Dermis microvascular lymphatic vessel endothelial cell (primary cell): ENCODE measurements at places on chromosomes 5 and 9. TPM values are rescaled to one million over a fixed set of nuclear protein-coding genes. Genes with fewer than 3 reads are reported as not detected.

The CD72 gene
- total RNA-seq = 0.13 TPM in 1 of 2 replicates, not detected in the other

The IL7R gene
- 0.25 and 0.51 TPM in 2 replicates for total RNA-seq

The CATSPER3 gene
- total RNA-seq = under 0.01 and 0.13 TPM in 2 replicates

The NDUFS6 gene
- total RNA-seq = 28.9 and 36.8 TPM in 2 replicates

The TRAF1 gene
- 0.51 and 1.2 TPM in 2 replicates for total RNA-seq

- no peak for DNase-seq
Observed at GRCh38 chr5:6632324-6632887, 438 bp downstream of the NSUN2 start.

GRCh38 chr9:107404161-107404560 is 85.4 kb downstream of the KLF4 start:
- no peak for DNase-seq

DNA sequence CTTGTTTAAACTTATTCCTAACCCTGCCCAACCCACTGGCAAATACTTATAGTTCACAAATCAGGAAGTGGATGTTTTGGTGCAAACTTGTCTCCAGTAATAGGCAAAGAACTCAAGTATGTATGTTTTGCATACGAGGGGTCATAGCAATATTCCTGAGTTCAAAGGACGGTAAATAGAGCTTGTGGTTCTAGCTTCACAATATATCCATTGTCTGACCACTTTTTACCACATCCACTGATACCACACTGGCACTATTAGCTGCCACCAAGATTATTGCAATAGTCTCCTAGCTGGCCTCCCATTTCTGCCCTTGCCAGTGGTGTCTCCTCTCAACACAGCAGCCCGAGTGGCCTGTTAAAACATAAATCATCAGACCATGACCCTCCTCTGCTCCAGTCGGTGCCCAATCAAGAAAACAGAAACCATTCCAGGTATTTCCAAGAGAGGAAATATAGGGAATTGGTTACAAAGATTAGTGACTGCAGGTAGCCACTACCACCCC is 17.0 kb downstream of the GRXCR2 start:
- DNase-seq = peak; percentile 29

- no peak for DNase-seq
Observed at GRCh38 chr5:108579236-108579635, 168.5 kb upstream of the FER start.

- DNase-seq = no peak
Observed at GRCh38 chr9:31597977-31598376, 786.5 kb upstream of the ACO1 start.

- DNase-seq = peak; percentile 89
Observed at GRCh38 chr5:131996210-131997025, 15.0 kb downstream of the ACSL6 start.

DNA sequence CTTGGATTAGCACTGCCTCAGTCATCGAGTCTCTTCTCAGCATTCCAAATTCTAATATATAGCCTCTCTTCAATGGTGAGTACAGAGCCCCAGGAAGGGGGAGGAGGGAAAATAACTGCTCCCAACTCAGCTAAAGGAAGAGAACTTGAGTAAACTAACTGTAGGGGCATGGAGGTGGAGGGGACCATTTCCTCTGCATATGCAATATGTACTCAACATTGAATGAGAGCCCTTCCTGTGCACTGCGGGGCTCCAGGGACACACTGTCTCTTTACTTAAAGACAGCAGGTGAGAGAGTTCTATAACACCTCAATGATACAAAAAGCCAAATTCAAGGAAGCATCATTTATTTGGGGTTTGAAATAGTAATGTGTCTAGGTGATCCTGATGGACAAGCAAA is 75.1 kb downstream of the GNAQ start:
- no peak for DNase-seq

DNA sequence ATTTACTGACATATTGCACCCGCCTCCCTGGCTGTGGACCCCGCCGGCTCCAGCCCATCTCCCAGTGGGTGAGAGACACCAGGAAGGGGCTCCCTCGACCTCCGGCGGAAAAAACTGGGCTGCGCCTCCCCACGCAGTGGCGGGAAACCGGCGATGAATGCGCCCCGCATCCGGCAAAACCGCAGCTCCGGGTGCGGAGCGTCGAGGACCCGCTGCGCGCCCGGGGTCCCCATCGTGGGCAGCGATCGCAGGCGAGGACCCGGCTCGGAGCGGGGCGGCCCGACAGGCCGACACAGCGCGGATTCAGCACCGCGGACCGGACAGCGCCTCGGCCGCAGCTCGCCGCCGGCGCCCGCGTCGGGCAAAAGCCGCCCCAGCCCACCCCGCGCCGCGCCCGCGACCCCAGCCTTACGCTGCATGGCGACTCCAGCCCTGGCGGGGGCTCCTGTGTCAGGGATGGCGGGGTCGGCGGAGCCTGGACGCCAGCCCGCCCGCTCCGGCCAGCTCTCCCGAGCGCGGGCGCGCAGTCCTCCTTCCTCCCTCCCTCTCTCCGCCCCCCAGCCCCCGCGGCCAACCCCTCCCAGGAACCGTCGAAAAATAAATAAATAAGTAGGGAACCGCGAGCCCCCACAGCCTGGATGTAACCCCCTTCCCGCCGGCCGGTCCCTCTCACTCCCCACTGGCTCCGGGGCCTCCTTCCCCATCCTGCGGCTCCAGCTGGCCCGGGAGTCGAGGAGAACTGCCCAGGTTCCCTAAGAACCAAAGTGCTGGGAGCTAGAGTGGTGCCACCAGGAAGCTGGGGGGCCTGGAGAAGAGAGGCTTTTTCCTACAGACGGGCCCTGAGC is 3.1 kb downstream of the LHX3 start:
- DNase-seq = no peak

GRCh38 chr9:79695531-79696175 is 123.9 kb downstream of the TLE4 start:
- no peak for DNase-seq

DNA sequence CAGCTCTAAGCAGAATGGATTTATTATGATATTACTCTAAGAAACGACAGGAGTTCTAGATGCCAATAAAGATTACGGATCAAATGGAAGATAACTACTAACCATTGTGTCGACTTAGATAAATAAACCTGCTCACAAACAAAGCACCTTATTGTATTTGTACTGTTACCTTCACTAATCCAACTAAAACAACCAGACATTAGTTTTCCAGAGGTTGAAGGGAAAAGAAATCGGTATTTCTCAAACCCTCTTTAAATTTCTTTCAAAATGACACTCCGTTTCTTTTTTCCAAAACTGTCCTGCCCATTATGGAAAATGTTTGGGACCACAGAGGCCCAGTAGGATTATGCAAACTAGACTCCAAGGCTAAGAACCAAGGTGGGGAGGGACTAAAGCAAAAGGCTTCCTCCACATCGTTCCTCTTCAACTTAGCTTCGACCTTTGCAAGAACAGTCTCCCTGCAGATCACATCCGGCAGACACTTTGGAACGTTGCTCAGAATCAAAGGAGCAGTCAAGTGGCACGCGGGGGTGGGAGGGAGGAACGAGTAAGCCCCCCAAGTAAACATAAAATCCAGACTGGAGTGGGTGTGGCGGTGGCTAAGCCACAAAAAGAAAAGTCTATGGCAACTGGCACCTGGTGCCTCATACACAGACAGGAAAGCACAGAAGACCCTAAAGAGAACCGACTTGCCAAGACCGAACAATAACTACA is 2.7 kb downstream of the MLLT3 start:
- DNase-seq = no peak

DNA sequence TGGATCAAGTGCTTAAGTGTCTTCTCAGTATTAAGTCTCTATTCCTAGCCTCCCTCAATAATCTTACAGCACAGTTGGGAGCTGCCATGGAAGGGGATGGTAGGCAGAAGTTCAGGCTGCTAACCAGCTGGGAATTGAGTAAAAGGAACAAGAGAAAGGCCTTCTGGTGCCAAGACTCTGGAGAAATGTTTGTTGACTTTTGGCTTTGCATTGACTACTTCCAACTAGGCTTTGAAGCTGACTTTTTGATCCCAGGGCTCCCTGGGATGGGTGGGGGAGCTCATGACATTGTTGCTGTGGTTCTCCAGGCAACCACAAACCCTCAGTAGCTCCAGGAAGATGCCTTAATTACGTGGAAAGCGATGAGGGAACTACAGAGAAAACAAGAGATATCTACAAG is 85.2 kb upstream of the HTR4 start:
- DNase-seq = no peak

DNA sequence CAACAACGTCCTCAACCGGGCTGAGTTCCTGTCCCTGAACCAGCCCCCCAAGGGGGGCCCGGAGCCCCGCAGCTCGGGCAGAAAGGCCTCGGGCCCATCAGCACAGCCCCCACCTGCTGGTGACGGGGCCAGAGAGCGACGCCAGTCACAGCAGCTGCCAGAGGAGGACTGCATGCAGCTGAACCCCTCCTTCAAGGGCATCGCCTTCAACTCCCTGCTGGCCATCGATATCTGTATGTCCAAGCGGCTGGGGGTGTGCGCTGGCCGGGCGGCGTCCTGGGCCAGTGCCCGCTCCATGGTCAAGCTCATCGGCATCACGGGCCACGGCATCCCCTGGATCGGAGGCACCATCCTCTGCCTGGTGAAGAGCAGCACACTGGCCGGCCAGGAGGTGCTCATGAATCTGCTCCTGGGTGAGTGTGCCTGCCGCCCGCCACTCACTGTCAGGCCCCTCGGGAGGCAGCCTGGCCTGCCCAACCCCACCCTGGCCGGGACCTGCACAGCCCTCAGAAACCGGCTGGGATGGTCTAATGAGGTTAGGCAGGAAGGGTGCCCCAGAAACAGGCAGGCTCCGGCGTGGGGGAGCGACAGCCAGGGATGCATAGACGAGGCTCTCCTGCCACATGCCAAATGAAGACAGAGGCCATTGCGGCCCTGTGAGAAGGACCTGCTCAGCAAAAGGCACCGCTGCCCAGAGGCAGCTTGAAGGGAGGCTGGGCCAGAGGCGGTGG is 678 bp downstream of the PLPP7 start:
- no peak for DNase-seq

DNA sequence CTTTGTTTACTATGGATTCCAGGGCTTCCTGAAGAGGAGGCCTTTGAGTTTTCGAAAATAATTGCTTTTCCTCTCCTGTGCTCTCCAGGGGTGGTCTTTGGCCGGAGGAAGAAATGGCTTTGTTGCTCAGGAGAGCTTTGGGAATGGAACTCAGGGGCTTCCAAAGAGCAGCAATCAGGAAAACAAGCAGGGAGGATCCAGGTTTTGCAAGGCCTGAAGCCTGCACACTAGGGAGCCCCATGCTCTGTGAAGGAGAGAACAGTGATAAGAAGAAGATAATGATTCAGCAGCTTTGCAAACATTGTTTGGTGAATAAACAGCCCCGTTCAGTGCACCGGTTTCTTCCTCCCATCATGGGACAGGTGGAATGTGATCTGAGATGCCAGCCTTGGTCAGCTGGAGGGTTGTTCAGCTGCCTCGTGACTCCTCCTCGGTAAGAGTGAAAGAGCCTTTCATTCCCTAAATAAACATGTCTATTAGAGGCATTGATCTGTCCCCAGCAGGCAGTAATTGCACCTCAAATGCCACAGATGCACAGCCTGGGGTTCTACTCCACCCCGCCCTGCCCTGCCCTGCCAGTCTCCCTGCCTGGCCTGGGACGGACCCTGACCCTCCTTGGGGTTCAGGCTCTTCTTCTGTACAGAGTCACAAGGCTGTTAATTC is 11.5 kb upstream of the ALDH1B1 start:
- no peak for DNase-seq

DNA sequence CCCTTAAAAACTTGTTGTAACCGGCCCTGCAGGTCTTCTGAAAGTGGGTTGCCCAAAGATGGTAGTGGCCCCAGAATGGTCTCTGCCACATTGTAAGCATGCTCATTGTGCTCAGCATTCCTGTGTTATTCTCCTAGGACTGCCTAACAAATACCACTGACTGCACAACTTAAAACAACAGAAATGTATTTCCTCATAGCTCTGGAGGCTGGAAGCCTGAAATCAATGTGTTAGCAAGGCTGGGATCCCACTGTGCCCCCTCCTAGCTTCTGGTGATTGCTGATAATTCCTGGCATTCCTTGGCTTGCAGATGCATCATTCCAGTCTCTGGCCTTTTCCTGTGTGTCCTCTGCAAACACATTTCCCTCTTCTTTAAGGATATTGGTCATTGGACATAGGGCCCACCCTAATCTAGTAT is 3.4 kb upstream of the GCNT4 start:
- DNase-seq = no peak

DNA sequence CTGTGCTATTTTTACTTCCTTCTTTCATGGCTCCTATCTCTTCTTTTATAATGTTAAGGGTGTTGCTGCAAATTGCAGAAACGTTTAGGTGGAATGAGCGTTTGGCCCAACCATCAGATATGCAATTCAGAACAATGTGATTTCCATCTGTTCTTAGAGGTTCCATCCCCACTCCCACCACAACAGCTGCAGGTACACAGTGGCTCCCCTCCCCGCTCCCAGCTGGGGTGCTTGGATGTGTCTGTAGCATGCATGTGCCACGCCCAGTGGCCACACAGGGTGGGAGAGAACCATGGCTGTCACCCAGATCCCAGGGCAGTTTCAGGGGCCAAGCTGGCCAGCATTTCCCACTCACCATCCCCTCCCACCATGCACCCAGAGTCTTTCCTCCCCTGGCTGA is 62.2 kb downstream of the ACTL7B start:
- DNase-seq = no peak

DNA sequence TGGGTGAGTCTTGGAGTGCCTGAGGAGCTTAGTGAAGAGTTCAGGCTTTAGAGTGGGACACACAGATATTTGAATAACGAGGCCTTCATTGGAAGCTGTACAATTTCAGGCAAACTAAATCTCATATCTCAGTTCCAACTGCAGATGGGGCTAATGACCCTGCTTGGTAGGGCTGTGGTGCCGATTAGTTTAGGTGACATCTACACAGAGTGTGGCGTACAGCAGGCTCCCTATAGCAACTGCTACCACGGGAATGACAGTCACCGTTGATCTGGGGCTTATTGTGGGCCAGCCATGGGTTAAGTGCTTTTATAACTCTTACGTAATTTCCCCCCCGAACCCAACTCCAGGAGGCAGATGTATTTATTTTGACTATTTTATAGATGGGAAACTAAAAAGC is 70.8 kb downstream of the FAT2 start:
- no peak for DNase-seq

DNA sequence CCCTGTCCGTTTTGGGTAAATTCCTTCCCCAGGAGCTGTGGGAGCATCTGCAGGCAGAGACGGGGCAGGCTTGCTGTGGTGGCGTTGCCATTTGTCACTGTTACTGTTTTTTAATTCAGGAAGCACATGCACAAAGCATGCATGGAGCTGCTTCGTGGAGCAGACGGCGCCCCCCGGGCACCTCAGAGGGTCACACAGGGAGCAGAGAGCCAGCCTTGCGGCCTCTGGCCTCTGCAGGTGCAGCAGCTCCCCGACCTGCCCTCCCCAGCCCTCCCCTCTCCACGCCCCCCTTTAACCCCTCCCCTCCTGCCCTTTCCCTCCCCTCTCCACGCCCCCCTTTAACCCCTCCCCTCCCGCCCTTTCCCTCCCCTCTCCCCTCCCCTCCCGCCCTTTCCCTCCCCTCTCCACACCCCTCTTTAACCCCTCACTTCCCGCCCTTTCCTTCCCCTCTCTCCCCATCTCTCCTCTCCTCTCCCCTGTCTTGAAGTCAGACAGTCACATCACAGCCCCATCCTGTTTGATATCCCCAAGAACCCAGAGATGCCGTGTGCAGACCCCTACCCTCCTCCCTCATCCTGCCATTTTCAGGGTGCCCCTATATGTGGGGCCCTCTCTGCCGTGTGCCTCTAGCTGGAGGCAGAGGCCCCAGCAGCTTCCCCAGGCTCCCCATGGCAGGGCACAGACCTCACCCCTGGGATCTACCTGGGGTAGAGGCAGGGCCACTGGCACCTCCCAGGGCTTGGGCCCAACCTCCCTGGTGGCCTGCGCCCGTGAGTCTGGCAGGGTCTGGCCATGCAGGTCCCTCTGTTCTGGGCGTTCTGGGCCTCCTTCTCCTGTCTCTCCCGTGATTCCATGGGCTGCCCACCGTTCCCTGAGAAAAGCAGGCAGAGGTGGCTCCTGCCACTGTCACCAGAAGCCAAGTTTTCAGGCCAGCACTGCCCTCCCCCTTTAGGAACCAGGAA is 29.6 kb upstream of the UBAC1 start:
- DNase-seq = peak; percentile 43
